ENCODE measurements at places on chromosomes 4 and X.

DNA sequence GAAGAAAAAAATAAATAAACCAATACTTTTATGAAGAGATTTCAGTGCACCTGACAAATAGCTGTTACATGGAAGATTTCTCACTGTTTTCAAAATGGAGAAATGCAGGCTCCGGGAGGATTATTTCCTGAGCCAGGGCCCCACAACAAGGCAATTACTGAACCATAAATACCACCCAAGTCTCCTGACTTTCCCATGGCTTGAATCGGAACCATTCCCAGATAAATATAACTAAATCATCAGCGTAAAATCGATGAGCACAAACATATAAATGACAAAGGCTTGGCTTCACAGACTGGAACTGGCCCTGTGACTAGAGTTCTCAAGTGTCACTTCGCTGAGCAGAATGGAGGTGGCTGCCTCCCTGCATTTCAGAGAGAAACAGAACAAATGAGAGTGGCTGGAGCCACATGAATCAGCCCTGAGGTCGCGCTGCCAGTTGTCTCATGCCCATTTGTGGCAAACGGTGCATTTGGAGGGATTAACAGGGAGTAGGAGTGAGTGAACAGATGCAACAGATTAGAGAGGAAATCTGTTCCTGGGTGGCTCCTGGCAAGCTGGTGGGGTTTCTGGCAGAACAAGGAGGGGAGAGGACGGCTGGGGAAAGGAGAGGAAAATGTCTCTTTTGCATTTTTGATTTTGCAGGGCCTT, 57.3 kb upstream of the STIM2 start:
- DNase-seq: no peak

GRCh38 chr4:184420881-184421416, 53.4 kb downstream of the IRF2 start:
- no peak for DNase-seq

DNA sequence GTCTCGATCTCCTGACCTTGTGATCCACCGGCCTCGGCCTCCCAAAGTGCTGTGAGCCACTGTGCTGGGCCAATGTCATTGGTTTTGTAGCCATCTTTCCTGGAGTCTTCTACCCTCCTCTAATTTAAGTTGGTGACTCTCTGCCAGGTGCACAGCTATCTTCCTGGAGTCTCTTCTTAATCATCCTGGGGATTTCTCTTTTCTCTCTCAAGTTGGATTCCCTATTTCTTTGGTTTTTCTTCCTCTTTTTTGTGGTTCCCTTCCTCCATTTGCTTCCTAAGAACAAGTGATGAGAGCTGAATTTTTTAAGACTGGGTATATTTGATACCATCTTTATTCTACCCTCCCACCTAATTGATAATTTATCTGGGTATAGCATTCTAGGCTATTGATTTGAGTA, 113.8 kb downstream of the SYNPO2 start:
- no peak for DNase-seq

DNA sequence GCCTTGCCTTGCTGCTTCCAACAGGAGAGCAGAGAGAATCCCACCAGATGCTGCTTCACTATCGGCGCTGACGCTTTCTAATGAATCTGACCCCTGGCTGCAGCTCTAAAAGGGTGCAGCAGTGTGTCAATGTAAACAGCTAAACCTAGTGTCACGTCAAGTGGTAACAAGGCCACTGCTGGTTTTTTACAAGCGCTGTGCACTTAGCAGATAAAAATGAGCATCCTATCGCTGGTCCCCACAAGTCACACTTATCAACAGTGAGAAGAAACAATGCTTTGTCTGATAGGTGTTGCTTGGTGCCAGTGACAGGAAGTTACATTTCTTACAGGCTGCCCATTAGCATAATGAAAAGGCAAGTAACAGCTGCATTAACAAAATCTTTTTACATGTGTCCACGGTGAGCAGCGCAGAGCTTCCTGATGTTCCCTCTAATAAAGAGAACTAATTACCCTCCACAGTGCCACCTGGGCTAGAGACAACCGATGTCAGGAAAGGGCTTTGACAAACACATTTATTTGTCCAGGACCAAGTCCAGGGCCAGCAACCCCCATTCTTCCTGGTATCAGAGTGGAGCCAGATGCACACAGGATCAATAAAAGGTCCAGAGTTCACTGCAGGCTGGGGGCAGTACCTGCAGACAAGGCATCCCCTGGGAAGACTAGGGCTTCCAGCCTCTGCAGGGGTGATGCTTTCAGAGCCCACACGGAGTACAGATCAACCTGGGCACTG, 176.0 kb downstream of the MGST2 start:
- DNase-seq: no peak

- no peak for DNase-seq
Observed at GRCh38 chrX:103549916-103550315, 30.6 kb upstream of the RAB40A start.

- DNase-seq: no peak
Observed at GRCh38 chrX:137545711-137546651, 19.9 kb upstream of the ZIC3 start.

GRCh38 chr4:77877167-77877566, 14.5 kb downstream of the MRPL1 start:
- no peak for DNase-seq

DNA sequence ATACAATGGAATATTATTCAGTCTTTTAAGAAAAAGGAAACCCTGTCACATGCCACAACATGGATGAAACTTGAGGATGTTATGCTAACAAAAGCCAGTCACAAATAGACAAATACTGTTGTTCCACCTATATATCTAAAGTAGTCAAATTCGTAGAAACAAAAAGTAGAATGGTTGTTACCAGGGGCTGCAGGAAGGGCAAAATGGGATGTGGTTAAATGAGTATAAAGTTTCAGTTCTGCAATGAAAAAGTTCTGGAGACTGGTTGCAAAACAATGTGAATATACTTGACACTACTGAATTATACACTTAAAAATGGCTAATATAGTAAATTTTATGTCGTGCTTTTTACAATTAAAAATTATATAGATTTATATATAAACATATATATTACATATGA, 12.2 kb downstream of the SPOCK3 start:
- no peak for DNase-seq

GRCh38 chrX:130716781-130717413, 186.1 kb downstream of the ENOX2 start:
- no peak for DNase-seq

- no peak for DNase-seq
Observed at GRCh38 chr4:170853422-170854021, 763.8 kb upstream of the AADAT start.

GRCh38 chrX:71164071-71164470, 19.4 kb downstream of the NLGN3 start:
- DNase-seq: no peak

DNA sequence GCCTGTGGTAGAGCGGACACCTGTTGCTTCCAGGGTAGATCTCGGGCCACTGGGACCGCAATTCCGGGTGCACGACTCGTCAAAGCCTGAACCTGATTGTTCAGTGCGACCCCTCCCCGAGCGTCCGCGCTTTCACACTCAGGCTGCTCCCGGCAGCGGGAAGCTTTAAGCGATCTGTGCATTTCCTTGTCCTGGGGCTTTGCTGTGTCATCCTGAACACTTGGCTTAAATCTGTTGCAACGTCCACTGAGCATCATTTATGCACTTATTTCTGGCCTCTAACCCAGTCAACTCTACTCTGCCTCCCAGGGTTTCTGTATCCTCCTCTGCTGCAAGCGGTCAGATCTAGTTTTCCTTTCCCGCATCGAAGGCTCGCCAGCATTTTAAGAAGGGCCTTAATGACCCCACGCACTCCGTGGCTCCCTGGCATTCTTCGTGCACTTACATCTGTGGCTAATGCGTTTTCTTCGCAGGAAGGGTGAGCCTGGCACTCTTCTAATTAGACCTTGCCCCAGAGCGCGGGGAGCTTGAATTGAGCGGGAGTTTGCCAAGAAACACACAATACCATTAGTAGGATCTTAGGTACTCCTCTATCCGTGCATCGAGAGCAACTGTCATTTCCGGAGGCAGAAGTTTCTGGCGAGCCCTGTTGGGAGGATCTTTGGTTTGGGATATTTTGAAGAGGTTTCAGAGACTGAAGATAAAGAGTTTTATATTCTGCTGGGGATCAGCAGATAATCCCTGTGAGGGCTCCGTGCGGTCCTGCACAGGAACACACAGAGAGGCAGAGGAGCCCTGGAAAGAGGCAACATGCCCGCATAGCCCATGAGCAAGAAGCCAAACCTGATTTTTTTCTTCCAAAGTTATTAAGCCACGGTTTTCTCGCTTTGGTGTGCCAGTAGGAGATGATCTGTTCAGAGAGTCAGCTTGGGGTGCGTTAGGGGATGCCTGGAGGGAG, 654 bp upstream of the DDIT4L start:
- no peak for DNase-seq

GRCh38 chr4:174714393-174715211, 114.4 kb downstream of the GLRA3 start:
- DNase-seq: peak; percentile 22

DNA sequence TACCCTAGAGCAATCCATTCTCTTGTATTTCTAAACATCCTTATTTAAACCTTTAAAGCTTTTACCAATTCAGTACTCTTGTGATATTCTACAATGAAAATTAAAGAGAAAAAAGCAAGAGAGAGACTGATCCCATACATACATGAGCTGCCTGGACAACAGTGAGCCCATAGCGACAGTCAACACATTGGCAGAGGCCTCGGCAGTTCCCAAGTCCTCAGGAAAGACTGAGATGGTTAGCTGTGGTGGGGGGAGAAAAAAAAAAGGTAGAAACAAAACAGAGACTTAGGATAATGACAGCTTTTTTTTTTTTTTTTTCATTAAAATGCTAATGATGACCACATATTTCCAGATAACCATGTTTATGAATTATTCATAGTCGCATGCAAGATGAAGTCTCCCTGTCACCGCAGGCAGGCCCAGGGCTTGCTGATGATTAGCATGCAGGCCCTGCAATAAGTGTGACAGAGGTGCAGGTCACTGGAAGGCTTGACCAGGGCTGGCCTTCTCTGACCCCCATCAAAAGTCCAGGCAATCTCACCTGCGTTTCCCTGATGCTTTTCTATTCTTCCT, 148.8 kb downstream of the APBB2 start:
- no peak for DNase-seq

DNA sequence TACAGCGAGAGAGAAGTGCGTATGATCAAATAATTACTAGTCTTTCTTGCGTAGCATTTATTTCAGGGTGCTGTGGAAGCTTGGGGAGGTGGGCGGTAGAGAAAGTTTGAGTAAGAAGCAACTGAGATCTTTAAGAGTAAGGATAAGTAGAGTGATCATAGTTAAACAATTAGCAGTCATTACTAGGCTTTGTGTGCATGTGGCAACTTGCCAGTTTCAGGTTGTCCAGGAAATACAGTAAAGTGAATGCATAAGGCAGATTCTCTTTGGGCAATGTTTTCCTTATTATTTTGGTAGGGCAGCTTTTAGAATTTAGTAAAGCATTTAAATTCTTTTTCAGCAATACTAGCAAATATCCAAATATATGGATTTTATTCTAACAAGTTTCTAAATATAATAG, 57.0 kb downstream of the HPGDS start:
- no peak for DNase-seq

GRCh38 chr4:69147334-69147733, 51.1 kb downstream of the UGT2B7 start:
- DNase-seq: no peak

DNA sequence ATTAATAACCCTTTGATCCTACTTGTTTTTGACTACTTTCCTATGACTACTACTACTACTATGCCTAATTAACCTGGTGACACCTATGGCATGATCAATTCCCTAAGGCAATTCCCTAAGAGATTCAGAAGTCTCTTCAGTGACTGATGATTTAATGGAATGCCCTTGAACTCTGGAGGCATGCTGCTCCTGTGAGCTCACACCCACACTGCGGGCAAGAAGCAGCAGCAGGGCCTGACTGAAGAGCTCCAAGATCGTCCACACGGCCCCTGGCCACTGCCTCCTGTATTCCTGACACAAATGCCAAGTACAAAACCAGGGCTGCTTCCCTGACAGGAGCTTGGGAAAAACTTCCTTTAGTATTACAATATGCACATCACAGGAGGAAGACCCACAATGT, 74.2 kb upstream of the STS start:
- DNase-seq: no peak

GRCh38 chr4:137363496-137363895, 168.8 kb downstream of the PCDH18 start:
- no peak for DNase-seq

Measured in GM19239 (cell line).